ENCODE measurements at places on chromosomes 16 and 17.

- peak; percentile 7 for DNase-seq
These were observed 5.0 kb downstream of the TBKBP1 start for GRCh38 chr17:47698749-47699535.

- DNase-seq, result no peak
These were observed 381 bp downstream of the CTNS start for GRCh38 chr17:3636908-3637373.

DNA sequence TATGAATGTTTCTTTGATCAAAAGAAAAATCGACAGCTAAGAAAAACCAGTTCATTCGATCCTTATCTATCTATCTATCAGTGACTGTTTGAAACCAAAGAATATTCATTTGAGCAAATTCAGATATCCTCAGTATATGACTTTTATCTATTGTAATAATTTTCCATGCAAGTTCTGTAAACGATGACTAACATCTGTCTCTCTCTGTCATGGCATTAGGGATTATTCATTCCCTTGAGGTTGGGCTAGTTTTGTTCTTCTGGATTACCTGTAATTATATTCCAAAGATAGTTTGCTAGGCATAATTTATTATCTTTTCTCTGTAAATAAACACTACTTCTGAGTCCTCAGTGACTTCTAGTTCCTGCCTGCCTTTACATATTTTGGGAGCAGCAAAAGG, 497.7 kb upstream of the CDH11 start:
- DNase-seq, result no peak

DNA sequence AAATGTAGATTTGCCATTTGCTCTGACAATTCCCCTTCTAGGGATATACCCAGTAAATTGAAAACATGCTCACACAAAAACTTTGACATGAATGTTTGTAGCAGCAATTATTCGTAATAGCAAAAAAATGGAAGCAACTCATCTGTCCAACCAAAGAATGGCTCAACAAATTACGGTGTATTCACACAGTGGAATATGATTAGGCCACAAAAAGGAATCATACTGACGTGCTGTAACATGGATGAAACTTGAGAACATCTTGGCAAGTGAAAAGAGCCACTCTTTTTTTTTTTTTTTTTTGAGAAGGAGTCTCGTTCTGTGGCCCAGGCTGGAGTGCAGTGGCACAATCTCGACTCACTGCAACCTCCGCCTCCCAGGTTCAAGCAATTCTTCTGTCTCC, 24.1 kb upstream of the SPNS3 start:
- no peak for DNase-seq

GRCh38 chr17:81173762-81174155, 7.7 kb upstream of the AATK start:
- DNase-seq, result no peak

- no peak for DNase-seq
These were observed 25.7 kb upstream of the SLC39A11 start for GRCh38 chr17:73118139-73118538.

- no peak for DNase-seq
These were observed 253.4 kb downstream of the SNX29 start for GRCh38 chr16:12229759-12230594.

DNA sequence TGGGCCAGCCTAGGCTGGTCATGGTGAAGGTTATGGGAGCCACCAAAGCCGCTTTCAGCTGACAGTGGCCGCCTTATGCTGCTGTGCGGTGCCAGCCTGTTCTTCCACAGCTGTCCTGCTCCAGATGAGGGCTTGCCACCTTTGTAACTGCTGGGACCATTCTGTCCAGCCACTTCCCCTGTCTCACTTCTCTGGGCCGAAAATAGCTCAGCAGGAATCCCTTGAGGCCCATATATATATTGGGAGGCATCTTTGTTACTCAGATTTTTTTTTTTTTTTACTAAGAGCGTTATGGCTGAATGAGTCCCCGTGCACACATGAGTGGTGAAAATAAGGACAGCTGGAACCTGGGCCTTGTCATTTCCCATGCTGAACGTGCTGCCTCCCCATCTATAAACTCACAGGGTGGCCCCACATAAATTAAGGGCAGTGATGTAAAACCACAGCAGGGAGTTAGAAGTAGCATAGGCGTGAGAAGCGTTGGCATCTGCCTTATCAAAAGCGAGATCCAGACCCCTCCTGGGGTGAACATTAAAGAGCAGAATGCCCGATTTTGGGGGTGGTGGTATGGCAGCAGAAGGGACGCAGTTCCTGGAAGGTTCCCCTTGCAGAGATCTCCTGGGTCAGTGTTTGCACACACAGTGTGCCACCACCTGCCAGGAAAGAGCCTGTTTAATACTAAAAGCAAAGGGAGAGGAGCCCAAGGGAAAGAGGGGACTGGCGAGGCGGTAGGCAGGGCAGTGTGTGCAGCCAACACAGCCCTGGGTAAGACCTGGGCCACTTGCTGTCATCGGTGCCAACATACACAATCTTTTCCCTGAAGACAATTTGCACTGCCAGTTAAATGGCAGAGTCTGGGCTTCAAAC, 57.8 kb downstream of the USP43 start:
- peak; percentile 42 for DNase-seq

GRCh38 chr17:64218066-64218465, 45.0 kb downstream of the TEX2 start:
- no peak for DNase-seq

DNA sequence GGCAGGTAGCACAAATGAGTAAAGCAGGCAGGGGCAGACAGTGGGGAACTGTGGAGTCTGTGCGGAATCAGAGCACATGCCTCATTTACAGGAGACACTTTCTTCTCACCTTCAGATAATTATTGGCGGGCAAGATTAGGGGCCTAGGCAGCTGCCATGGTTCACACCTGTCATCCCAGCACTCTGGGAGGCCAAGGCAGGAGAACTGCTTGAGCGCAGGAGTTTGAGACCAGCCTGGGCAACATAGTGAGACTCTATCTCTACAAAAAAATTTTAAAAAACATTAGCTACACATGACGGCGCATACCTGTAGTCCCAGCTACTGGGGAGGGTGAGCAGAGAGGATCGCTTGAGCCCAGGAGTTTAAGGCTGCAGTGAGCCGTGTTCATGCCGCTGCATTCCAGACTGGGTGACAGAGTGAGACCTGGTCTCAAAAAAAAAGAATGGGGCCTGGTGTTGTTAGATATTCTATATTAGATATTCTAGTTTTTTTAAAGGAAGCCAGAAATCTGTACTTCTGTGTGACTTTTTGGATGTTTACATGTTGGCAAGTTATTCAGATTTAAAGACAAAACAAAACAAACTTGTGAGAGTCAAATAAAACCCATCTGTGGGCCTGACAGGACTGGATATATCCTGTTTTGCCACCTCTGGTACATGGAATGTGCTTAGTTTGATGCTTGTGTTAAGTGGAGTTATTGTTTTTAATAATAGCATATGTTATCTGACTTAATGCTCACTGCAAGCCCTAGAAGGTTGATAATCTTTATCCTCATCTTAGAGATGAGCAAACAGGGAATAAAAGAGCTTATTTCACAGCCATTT, 4.9 kb upstream of the LPCAT2 start:
- DNase-seq, result no peak

- no peak for DNase-seq
These were observed 9.3 kb downstream of the SSTR2 start for GRCh38 chr17:73174126-73174525.

- DNase-seq, result no peak
These were observed 35.4 kb downstream of the SYCE1L start for GRCh38 chr16:77234611-77235010.

- no peak for DNase-seq
These were observed 651.4 kb upstream of the GOT2 start for GRCh38 chr16:59385491-59385890.

DNA sequence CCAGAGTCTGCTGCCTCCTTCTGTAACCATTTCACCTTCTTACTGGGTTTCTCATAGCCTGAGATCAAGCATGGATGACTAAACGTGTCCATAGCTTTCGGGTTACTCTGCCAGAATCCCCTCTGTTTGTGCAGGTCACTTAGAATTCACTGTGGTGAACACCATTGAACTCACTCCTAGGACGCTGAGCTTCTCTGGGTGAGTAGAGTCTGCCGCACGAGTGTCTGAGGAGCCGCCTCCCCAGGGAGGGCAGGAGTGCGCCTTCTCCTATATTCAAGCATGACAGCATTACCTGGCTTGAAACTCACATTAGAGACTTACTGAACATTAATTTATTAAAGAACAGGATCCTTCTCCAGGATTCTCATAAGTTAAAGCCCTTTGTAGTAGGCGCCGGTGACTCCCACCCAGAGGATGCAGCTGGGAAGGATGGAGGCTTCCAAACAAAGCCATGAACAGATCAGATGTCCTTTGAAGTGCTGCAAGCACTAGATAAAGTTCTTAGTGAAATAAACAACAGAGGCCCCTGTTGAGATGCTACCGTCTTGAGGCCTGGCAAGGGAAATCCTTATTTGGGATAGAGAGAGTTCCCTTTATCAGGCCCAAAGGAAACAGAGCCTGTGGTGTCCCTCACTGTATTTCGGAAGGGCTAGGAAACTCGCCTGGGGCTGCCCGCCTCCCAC, 144.6 kb upstream of the PLCG2 start:
- DNase-seq, result no peak

- no peak for DNase-seq
These were observed 31.4 kb downstream of the YPEL2 start for GRCh38 chr17:59362811-59363205.

- peak; percentile 44 for DNase-seq
These were observed 143.8 kb upstream of the RPL38 start for GRCh38 chr17:74059479-74060240.

GRCh38 chr16:85464383-85465305, 148.5 kb upstream of the GSE1 start:
- peak; percentile 30 for DNase-seq

- DNase-seq, result no peak
These were observed 1.4 kb downstream of the CENPV start for GRCh38 chr17:16351831-16352230.

GRCh38 chr17:46869975-46870803, 18.8 kb downstream of the WNT9B start:
- no peak for DNase-seq

GRCh38 chr17:69567130-69567529, 152.6 kb downstream of the MAP2K6 start:
- no peak for DNase-seq

- DNase-seq, result no peak
These were observed 62.5 kb downstream of the FTO start for GRCh38 chr16:53766304-53767016.

- DNase-seq, result no peak
These were observed 1.5 kb downstream of the CDK12 start for GRCh38 chr17:39462631-39463375.

DNA sequence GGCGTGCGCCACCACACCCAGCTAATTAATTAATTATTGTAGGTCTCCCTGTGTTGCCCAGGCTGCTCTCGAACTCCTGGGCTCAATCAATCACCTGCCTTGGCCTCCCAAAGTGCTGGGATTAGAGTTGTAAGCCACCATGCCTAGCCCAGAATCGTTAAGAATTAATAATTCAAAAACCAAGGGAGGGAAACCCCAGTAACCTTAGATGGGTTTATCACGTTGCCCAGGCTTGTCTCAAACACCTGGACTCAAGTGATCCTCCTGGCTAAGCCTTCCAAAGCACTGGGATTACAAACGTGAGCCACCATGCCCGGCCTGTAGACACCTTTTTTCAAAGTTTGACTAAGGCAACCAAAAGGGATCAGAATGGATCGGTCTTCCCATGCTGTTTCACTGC, 21.6 kb downstream of the CD300LF start:
- DNase-seq, result no peak

GRCh38 chr16:48445782-48446533, 60.7 kb upstream of the SIAH1 start:
- DNase-seq, result no peak

GRCh38 chr16:5064915-5065314, 841 bp downstream of the C16orf89 start:
- peak; percentile 55 for DNase-seq

- no peak for DNase-seq
These were observed 35.5 kb downstream of the GAN start for GRCh38 chr16:81350306-81350615.

GRCh38 chr16:83070416-83071209, 443.8 kb downstream of the CDH13 start:
- DNase-seq, result no peak

DNA sequence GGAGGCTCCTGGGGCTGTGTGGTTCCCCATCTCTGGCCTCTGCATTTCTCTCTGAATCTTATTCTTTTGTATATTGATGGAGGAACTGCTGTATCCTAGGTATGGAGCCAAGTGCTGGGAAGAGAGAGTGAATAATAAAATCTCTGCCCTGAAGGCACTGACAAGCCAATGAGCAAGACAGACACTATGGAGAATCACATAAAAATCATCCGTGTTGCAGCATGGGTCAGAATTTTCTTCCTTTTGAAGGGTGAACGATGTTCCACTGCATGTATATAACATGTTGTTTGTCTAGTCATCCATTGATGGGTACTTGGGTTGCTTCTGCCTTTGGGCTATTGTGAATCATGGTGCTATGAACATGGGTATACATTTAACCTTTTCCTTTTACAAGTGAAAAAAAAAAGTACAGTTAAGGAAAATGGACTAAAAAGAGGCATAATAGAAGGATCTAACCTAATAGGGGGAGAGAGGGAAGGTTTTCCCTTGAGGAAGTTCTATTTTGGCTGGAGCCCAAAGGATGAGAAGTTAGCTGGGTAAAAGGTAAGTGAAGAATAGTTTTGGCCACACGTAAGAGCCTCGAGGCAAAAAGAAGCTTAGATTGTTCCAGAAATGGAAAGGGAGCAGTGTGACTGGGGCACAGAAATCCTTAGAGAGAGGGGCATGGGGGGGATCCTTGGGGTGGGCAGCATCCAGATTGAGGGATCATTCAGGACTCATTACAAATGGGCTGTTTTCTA, 32.3 kb upstream of the GNA13 start:
- DNase-seq, result no peak

GRCh38 chr17:65559804-65560627, 1.4 kb downstream of the AXIN2 start:
- no peak for DNase-seq

- no peak for DNase-seq
These were observed 109.5 kb upstream of the CIBAR2 start for GRCh38 chr16:85221771-85222154.

GRCh38 chr17:43679401-43679800, 17.7 kb upstream of the MEOX1 start:
- DNase-seq, result no peak

- no peak for DNase-seq
These were observed 678 bp upstream of the BAIAP2 start for GRCh38 chr17:81034168-81034777.

DNA sequence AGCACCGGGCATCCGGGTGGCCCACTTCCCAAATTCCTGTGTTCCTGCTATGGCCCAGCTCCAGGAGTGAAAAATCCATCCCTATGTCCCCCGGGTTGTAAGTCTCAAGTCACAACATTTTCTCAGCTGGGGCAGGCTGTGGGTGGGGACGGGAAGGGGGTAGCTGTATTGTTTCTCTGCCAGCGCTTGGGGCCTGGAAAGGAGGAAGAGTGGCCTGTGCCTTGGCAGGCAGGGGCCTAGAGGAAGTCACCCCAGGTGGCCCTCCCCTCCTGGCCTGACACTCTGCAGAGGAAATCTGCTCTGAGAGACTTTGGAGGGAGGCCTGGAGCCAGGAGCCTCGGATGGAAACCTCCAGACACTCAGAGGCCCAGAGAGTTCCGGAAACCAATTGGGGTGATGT, 10.6 kb upstream of the SCN4A start:
- DNase-seq, result no peak

- DNase-seq, result no peak
These were observed 15.4 kb downstream of the ARL2BP start for GRCh38 chr16:57260294-57260929.

Data from NCI-H187 (cell line).